ENCODE measurements at places on chromosomes 3 and 15.
A peak's percentile ranks its signal among the peaks of the same experiment; 100 is the strongest.

- DNase-seq = no peak
Measured at GRCh38 chr3:32542807-32543206, 27.9 kb downstream of the DYNC1LI1 start.

GRCh38 chr3:33473813-33474212 lies 33.6 kb upstream of the UBP1 start:
- no peak for DNase-seq

- DNase-seq = no peak
Measured at GRCh38 chr3:156377266-156377665, 177.7 kb downstream of the SSR3 start.

- DNase-seq = peak; percentile 33
Measured at GRCh38 chr3:101850246-101851051, 1.1 kb downstream of the NFKBIZ start.

GRCh38 chr15:59701880-59702279 lies 12.8 kb upstream of the BNIP2 start:
- DNase-seq = no peak

DNA sequence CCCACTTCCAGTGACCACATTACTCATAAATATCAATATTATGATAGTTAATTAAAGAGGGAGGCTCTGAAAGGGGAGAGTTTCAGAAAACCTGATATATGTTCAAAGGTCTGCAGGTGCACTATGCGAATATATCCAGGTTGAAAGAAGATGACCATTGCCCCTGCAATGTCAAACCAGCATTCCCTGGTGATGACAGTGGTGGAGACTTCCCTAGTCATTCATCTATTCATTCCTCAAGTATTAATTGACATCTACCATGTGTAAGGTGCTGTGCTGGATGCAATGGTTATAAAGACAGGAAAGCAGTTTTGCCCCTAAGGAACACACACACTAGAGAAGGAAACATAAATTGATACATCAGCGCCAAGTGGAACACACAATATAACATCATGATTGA lies 588.3 kb upstream of the KCNMB2 start:
- no peak for DNase-seq

GRCh38 chr3:18057471-18058091 lies 315.1 kb upstream of the TBC1D5 start:
- no peak for DNase-seq

- DNase-seq = no peak
Measured at GRCh38 chr3:32897981-32898623, 53.3 kb upstream of the CCR4 start.

DNA sequence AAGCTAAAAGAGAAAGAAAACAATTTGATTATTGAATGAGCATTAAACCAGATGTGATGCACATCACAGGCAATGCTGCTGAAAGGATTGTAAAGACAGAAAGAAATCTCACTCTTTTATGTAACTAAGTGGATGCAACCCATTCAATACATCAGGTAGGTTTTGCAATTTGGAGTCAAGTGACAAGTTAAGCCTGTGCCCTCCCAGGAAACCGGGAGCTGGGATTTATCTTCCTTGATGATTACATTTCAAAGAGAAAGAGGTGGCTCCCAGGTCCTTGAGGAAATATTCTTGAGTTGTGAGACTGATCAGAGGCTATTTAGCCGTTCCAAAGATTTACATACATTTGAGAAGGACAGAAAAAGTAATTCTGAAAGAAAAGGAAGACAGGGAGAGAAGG lies 219.0 kb upstream of the PROK2 start:
- DNase-seq = no peak

DNA sequence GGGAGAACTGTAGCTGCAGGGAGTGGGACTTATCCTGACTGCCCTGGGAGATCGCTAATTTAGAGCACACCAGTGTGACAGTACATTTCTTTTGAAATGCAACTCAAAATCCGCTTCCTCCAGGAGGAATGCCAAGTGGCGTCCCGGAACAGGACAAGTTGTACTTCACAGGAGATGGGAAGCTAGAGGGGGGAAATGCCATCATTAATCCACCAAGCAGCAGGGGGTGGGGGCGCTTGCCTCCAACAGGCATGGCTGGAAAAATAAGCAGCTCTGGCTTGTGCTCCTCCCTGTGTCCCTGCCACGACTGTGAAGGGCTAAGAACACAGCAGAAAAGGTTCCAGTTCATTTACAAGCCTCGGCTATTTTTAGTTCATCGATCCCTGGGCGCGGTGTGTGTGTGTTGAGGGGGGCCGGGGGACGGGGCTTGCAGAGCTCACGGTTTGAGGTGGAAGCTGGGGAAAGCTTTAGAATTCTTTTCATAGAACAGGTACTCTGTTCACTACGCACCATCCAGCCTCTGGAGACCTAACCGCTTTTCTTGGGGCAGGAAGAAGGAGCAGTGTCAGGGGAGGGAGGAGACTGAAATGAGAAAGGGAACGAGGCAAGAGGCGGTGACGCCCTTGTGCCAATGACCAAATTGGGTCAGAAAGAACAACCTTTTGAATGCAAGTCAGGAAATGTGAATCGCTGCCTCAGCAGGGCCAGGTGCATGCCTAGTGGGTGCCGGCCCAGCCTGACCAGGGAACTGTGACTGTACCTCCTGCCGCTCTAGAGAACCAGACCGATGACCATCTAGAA lies 51.8 kb upstream of the DGKG start:
- DNase-seq = no peak

- no peak for DNase-seq
Measured at GRCh38 chr15:92140796-92141195, 252.9 kb upstream of the ST8SIA2 start.

DNA sequence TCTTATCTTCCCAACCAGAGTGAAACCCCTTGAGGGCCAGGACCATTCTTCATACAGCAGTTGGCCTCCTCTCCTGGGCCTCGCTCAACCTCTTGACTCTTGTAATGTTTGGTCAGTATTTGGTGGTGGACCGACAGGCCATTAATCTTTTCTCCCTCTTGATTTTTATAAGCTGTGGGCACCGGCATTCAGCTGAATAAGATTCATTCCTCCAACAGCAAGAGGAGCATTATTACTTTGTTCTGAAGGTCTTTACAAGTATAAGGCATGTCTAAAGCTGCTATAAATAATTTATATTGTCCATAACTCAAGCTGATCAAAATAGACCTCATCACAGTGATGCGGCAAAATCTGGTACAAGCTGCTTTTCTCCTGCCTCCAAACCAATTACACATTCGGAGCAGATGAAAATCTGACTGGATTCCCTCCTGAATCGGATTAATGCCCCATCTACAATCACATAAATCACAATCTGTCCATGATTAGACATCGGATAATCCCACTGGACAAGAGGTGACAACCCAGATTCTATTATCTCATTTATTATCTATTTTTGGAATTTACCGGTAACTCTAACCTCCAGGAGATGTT lies 8.4 kb upstream of the ISL2 start:
- no peak for DNase-seq

DNA sequence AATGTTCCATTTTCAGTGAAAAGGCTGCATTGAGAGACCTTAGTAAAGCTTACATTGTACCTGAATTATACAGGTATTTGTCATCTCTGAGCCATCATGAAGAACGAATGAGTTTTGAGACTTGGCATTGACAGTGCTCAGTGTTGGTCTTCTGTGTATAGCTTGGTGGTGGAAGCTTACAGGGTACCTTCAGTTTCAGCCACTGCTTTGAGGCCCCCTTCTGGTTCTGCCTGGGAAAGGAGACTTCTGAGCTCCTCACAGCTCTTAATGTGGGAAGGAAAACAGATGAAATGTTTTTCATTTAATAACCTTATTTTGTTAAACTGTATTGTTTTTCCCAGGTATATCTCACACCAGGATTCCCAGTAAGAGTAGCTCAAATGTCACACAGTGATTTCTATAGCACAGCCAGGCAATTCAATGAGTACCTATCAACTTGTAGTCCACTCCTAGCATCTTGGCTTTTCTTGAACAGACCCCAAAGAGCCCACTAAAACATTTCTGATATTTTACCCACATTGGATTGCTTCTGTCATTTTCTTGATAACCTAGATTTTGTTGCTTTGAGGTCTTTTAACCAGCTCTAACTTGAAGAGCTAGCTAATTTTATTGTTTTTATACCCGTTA lies 5.6 kb downstream of the SERPINI1 start:
- peak; percentile 36 for DNase-seq

DNA sequence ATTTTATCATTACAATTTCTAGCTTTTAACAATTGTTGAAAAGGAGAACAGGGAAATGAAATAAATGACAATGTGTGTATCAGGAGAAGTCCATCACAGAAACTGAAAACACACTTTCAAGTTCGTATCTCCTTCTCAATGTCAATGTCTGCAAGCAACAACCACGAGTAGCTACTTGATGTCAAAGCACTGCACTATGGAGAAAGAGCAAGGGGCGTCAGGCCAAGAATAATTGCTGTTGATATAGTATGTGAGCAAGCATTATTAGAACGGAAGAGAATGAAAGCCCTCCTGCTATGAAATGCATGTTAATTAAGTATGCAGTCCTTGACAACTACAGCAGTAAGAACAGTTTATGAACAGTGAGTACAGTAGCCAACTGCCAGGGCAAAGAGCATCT lies 1250.1 kb downstream of the ZPLD1 start:
- no peak for DNase-seq

- DNase-seq = no peak
Measured at GRCh38 chr3:172658344-172659245, 52.3 kb downstream of the NCEH1 start.

GRCh38 chr3:27317096-27317495 lies 52.1 kb downstream of the NEK10 start:
- no peak for DNase-seq

- no peak for DNase-seq
Measured at GRCh38 chr3:34570916-34571705, 772.7 kb downstream of the PDCD6IP start.

GRCh38 chr3:158105710-158106253 lies 438 bp downstream of the SHOX2 start:
- no peak for DNase-seq

DNA sequence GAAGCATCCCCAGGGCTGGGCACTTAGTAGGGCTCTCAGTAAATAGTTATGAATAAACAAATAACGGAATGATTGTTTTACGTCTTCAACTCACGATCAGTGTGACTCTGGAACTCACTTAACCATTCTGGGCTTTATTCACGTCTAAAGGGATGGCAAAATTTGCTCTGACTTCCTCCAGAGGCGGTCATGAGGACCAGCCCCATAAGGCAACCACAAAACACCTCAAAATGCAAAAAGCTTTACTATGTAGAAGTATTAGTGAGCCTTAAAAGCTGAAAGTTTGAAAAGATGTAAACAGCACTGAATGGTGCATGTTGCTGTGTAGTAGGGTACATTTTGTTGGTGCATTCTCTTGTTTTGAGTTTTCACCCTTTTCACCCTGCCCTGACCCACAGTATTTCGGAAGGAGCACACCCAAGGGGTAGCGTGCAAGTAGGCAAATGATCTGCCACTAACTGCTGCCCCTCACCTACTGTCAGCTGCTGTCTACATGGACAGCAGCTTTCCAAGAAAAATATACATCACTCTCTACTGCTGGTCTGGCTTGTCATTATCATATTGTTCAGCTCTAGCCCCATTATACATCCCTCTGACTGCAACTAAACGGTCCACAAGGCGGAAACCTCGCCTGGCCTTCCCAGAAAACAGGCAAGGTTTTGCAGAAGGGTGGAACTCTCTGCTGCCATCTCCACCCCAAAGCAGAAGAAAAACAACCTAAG lies 308.5 kb upstream of the PROK2 start:
- no peak for DNase-seq

- DNase-seq = no peak
Measured at GRCh38 chr3:13174803-13175135, 101.5 kb upstream of the IQSEC1 start.

DNA sequence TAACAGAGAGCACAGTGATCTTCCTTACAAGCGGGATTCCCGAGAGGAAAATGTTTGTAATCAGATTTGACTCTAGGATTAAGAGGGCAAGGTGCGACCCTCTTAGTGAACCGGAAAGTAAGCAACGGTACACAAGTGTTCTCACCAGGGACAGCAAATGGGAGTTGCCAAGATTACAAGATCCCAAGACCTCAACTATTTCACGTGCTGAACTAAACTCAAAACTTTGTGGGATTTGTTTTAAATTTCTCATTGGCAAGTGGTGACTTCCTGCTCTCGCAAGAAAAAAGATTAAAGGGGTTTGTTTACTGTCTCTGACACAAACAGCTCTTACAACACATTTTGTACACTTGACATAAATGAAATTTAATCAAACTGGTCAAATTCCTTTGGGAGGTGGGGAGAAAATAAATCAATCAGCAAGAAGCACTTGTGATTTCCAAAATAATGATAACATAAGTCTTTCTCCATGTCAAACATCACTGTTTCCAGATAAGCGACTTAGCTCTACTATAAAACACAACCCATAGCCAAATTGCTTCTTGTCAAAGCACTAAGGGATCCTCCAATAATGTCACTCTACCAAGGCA lies 2.2 kb upstream of the PGPEP1L start:
- no peak for DNase-seq

DNA sequence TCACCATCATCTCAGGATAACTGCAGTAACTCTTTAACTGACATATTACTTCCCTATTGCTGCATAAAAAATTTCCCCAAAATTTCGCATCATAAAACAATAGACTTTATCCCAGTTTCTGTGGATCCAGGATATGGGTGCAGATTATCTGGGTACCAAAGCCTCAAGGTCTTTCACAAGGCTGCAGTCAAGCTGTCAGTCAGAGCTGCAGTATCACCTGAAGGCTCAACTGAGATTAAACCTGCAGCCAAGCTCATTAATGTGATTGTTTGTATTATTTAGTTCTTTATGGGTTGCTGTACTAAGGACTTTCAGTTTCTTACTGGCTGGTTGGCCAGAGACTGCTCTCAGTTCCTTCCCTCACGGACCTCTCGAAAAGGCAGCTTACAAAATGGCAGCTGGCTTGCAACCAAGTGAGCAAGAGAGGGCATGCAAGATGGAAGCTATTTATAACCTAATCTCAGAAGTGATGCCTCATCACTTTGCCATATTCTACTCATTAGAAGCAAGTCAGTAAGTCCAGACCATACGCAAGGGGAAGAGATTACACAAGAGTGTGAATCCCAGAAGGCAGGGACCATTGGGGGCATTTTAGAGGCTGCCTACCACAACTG lies 54.9 kb downstream of the DCUN1D1 start:
- no peak for DNase-seq

DNA sequence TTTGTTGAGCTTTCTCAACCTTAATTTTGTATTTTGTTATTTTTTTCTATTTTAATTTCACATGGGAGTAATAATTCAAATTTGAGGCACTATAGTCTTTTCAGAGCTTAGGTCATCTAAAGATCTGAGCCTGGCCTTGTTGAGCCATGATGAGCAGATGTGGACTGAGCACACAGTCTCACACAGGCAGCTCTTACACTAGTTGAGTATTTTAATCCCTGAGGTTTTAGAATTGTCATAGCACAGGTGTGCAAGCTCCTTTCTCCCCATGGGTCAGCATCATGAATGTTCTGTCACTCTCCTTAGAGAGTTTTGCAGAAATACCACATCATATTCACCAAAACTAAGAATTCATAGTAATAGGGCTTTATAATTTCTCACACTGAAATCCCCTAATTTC lies 4.9 kb downstream of the ZBTB38 start:
- no peak for DNase-seq

GRCh38 chr3:48459331-48459730 lies 12.8 kb downstream of the ATRIP start:
- DNase-seq = no peak
